T-cell (primary cell): ENCODE measurements at places on chromosomes 6 and 20.

- no peaks in the 10 kb centered on the region for H3K27me3 ChIP-seq
- no peak overlapping the region for H3K4me3 ChIP-seq
- no peaks in the 10 kb centered on the region for H3K4me1 ChIP-seq
- no peak overlapping the region for H3K27ac ChIP-seq
Measured at GRCh38 chr6:109081516-109082187, 13.0 kb downstream of the SESN1 start.

- peaks cover 2% of the 10 kb centered on the region for H3K4me1 ChIP-seq
- no peak overlapping the region for H3K4me3 ChIP-seq
- H3K27ac ChIP-seq: no peak overlapping the region
Measured at GRCh38 chr6:36977470-36977941, 8.5 kb downstream of the MTCH1 start.

DNA sequence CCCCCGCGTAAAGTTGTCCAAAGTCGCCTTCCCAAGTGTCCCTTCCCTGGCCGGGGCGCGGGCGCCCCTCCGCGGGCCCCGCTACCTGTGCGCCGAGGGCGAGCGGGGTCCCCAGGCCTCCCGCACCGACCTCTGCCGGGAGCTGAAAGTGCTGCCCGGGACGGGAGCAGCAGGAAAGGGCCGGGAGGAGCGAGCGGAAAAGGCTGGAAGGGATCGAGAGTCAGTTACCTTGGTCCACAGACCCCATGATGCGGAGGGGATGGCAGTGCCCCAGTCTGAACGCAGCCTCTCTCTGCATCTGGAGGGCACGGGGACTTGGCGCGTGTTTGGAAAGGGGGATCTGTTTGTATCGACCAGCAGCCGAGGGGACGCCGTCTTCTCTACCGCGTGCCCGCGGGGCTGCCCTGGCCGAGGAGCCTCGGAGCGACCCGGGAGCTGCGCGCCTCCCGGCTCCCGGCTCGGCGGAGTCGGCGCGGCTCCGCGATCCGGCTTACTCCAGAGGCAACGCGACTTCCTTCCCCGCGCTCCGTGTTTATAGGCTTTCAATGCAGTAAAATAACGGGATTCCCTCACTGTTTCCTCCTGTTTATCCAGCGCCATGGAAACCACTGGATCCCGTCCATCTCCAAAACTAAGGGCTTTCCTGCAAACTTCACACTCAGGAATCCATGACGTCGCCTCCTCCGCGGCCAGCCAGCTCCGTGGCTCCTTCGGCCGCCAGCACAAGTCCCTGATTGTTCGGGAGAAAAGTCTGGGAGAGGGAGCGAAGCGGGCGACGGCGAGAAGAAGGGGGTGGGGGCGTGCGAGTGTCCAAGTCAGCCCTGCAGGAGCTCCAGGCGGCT is 20.0 kb upstream of the NFATC2 start:
- H3K4me1 ChIP-seq: peaks cover 26% of the 10 kb centered on the region
- H3K27me3 ChIP-seq: peaks cover 18% of the 10 kb centered on the region
- no peaks in the 10 kb centered on the region for H3K36me3 ChIP-seq
- H3K27ac ChIP-seq: no peak overlapping the region

GRCh38 chr6:14709900-14710299 is 536.0 kb upstream of the JARID2 start:
- no peak for DNase-seq
- no peaks in the 10 kb centered on the region for H3K36me3 ChIP-seq
- no peak overlapping the region for H3K4me3 ChIP-seq
- peaks cover 7% of the 10 kb centered on the region for H3K4me1 ChIP-seq
- no peaks in the 10 kb centered on the region for H3K27me3 ChIP-seq
- H3K27ac ChIP-seq: no peak overlapping the region

- no peaks in the 10 kb centered on the region for H3K4me1 ChIP-seq
- DNase-seq: no peak
- no peak overlapping the region for H3K27ac ChIP-seq
- H3K36me3 ChIP-seq: no peaks in the 10 kb centered on the region
- H3K4me3 ChIP-seq: no peak overlapping the region
- H3K27me3 ChIP-seq: no peaks in the 10 kb centered on the region
Measured at GRCh38 chr6:130997061-130997753, 65.8 kb downstream of the EPB41L2 start.

DNA sequence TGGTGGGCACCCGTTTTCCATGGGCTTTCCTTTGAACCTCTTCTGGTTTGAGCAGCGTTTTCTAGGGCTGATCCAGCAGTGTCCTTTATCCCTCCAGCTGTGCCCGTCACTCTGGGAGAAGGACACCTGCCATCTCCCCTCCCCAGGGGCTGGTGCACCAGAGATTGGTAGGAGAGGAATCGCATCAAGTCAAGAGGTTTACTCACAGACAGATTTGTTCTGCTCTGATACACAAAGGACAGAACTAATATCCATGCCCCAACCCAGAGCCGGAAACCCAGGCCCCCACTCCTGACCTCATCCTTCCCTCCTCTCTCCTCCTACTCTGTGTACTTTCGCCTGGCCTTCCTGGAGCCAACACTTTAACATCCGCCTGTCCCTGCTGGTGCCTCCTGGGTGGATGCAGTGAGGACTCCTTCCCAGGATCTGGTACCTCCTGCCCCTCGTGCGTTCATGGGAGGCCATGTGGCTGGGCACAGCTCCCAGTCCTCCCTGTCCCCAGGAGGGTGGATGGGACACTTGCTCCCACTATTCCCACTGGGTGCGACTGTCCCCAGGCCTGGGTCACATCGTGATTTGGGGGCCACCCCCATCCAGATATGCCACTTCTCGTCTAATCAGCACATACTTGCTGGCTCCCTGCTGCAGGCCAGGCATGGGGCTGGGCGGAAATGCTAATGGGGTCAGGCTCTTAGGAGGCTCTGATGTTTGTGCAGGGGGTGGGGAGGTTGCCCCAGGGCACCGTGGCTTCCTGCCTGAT is 286.3 kb downstream of the CDH4 start:
- no peaks in the 10 kb centered on the region for H3K27me3 ChIP-seq
- no peak overlapping the region for H3K27ac ChIP-seq
- H3K4me1 ChIP-seq: no peaks in the 10 kb centered on the region

- no peak overlapping the region for H3K27ac ChIP-seq
- no peaks in the 10 kb centered on the region for H3K36me3 ChIP-seq
- H3K27me3 ChIP-seq: no peaks in the 10 kb centered on the region
- DNase-seq: no peak
- H3K4me3 ChIP-seq: no peak overlapping the region
Measured at GRCh38 chr6:137863091-137863797, 3.8 kb upstream of the TNFAIP3 start.

GRCh38 chr6:35633579-35634089 is 55.1 kb downstream of the FKBP5 start:
- H3K36me3 ChIP-seq: no peaks in the 10 kb centered on the region
- H3K27me3 ChIP-seq: no peaks in the 10 kb centered on the region
- peaks cover 5% of the 10 kb centered on the region for H3K4me1 ChIP-seq
- DNase-seq: no peak

DNA sequence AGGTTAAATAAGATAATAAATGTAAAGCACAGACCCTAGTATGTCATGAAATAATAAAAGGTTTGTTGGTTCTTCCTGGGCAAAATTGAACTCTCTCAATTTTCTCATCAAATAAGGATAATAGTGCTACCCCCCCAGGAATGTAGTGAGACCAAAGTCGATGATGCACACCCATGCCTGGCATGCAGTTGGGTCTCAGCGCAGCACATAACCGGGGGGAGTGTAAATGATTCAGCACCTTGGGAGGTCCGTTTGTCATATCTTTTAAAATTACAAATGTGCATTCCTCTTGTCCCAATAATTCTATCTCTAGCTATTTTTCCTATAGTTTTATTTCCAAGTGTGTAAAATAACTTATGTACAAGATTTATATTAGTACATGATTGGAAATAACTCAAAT is 31.3 kb upstream of the CCDC167 start:
- H3K36me3 ChIP-seq: no peaks in the 10 kb centered on the region
- H3K4me1 ChIP-seq: no peaks in the 10 kb centered on the region
- H3K27ac ChIP-seq: no peak overlapping the region
- H3K27me3 ChIP-seq: no peaks in the 10 kb centered on the region

DNA sequence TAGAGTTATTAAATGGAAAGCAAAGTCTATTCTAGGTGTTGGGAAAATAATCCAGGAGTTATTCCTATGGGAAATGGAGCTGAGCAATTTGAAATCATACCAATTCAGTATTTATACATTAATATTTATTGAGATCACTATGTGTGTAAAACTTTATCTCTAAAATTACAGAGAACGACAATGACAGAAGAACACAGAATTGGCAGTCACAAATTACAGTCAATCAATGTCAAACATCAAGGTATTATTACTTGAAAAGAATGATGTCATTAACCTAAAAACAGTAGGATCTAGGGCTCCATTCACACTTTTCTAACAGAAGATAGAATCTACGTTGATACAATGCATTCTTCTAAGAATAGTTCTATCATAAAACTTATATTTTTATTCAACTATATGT is 154.9 kb upstream of the GJE1 start:
- H3K4me3 ChIP-seq: no peak overlapping the region
- no peaks in the 10 kb centered on the region for H3K4me1 ChIP-seq
- H3K36me3 ChIP-seq: no peaks in the 10 kb centered on the region
- DNase-seq: no peak

GRCh38 chr20:1083431-1084080 is 34.8 kb upstream of the PSMF1 start:
- no peak for DNase-seq
- no peaks in the 10 kb centered on the region for H3K36me3 ChIP-seq
- no peak overlapping the region for H3K4me3 ChIP-seq
- H3K4me1 ChIP-seq: no peaks in the 10 kb centered on the region
- H3K27ac ChIP-seq: no peak overlapping the region
- H3K27me3 ChIP-seq: no peaks in the 10 kb centered on the region

GRCh38 chr6:22328474-22328873 is 31.6 kb upstream of the PRL start:
- H3K4me1 ChIP-seq: no peaks in the 10 kb centered on the region
- no peaks in the 10 kb centered on the region for H3K36me3 ChIP-seq
- H3K27ac ChIP-seq: no peak overlapping the region
- no peak overlapping the region for H3K4me3 ChIP-seq
- no peak for DNase-seq

DNA sequence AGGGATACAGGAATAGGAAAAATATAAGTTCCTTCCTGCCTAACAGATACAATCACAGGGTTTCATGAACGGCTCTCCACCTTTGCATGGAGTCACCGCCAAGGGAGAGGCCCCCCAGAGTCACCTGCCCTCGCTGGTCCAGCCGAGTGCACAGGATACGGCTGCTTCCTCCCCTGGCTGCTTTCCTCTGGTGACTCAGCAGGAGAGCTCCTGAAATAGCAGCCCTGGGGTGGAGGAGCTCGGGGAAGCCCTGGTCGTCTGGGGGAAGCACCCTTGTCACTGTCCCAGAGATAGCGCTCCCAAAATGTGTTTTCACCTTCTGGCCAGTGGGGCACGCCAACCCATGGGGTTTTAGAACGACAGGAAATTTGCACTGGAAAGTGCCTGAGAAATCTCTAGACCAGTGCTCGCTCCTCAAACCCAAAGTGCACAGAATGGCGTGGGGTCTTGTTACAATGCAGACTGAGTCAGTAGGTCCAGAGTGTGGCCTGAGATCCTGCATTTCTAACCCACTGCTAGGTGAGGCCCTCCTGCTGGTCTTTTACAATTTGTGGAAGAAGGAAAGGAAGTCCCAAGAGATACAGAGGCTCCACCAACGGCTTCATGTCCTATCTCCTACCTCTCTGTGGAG is 35.9 kb upstream of the FAM50B start:
- no peaks in the 10 kb centered on the region for H3K36me3 ChIP-seq
- H3K27ac ChIP-seq: no peak overlapping the region
- peaks cover 13% of the 10 kb centered on the region for H3K27me3 ChIP-seq
- H3K4me3 ChIP-seq: no peak overlapping the region

DNA sequence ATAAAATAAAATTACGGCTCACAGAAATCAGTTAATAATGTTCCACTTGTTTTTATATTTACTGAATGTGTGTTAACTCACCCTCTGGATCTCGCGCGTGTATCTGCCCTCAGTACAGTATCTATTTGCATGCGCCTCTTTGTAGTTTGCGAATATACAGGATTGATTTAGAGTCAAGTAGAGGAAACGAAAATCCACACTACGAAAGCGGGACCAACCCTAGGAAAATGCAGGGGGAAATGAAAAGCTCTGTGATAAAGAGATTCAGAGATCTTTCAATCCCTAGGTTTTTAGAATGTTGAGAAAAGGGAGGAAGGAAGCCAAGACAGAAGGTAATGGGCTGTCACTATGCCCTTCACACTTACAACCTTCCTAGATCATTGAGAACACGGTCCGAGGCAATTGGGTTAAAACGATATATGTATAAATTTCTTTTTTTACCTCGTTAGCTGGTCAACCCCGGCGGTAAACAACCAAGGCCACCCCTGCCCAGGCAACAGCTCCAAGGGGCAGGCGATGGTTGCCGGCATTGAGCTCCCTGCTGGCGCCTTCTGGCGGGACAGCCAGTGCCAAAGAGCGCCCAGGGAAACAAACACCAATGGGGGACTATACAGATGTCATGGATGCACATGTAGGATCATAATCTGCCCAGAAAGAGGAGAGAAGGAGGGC is 792 bp upstream of the FUT9 start:
- no peak for DNase-seq
- H3K4me3 ChIP-seq: no peak overlapping the region
- H3K4me1 ChIP-seq: no peaks in the 10 kb centered on the region
- no peaks in the 10 kb centered on the region for H3K36me3 ChIP-seq
- no peak overlapping the region for H3K27ac ChIP-seq

DNA sequence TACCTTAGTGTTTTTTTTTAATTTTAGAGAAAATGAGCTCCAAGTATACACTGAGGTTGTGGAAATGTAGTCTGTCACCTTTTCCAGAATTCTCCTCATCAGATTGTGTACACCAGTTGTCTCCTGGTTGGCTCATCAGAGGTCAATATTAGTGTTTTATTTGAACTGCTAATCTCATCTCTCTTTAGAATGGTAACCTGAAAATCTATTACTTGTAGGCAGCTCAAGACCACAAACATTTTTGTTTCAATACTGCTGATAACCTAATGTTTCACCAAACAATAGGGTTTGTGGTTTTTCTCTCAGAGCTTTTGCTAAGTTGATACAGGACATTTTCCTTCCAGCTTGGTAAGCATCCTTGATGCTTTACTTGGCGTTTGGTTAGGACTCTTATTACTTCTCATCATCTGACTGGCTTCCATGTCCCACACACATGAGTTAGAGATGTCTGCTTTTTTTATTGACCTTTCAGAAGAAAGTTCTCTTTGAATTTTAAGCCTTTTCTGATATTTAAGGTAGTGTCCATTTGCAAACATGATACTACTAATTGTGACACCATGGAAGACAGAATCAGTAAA is 15.1 kb downstream of the ADGRG6 start:
- no peak for DNase-seq
- H3K27ac ChIP-seq: no peak overlapping the region
- H3K4me1 ChIP-seq: no peaks in the 10 kb centered on the region
- no peaks in the 10 kb centered on the region for H3K36me3 ChIP-seq
- H3K27me3 ChIP-seq: no peaks in the 10 kb centered on the region
- H3K4me3 ChIP-seq: no peak overlapping the region

GRCh38 chr6:141210901-141211300 is 921.8 kb upstream of the GJE1 start:
- no peak for DNase-seq
- no peaks in the 10 kb centered on the region for H3K27me3 ChIP-seq
- H3K4me1 ChIP-seq: no peaks in the 10 kb centered on the region
- H3K27ac ChIP-seq: no peak overlapping the region
- H3K4me3 ChIP-seq: no peak overlapping the region
